Psoas muscle (tissue), 8 donors: ENCODE measurements at places on chromosomes 12 and 14.

- no peak for DNase-seq
Observed at GRCh38 chr14:89165189-89166181, 251.5 kb downstream of the FOXN3 start.

DNA sequence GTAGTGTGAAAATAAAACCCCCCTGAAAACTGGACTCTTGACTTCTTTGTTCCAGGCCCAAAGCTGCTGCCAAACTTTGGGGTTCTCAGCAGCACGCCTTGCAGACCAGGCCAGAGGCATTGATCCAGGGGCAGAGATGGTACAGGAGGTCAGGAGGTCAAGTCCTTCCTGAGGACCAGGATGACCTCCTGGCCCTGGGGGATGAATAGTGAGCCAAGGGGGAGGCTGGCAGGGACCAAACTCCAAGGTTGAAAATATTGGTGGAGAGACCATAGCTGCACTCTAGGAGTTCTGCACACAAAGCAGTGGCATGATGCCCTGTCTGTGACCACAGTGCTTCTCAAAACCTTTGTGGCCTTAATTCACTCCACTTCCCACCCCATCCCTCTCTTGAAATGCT, 12.1 kb downstream of the SLC10A1 start:
- DNase-seq = no peak

DNA sequence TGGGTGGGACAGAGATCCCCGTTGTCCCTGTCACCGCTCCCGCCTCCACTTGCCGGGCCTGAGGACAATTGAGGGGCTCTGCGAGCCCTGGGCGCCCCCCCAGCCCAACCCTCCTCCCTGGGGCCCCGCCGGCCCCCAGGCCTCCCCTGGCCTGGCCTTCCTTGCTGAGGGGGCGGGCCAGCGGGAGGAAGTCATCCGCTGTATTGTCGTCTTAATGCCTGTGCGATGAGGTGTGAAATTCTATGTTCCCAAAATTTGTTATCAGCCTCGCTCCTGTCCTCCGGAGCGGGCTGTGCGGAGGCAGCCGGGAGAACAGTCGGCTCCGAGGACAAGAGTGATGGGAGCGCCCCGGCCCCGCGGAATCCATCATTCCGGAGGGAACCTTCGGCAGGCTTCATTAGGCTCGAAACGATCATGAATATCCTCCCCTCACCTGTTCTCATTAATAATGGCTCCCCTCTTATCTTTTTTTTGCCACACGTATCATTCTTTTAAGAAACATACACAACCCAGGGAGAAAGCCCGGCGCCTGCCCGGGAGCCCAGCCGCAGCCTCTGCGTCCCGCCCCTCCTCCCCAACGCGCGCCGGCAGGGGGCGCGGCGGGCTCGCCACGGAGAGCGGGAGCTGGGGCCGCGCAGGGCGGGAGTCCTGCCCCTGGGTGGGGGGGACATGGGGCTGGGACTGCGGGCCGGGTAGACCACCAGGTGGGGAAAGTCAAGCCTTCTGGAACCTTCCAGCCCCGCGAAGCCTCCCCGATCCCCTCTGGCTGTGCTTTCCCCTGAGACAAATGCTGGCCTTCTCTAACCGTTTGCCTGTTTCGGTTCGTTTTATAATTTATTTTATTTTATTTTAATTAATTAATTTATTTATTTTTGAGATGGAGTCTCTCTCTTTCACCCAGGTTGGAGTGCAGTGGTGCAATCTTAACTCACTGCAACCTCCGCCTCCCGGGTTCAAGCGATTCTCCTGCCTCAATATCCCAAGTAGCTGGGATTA, 17.1 kb upstream of the DLK1 start:
- no peak for DNase-seq

- DNase-seq = no peak
Observed at GRCh38 chr14:52740751-52741150, 10.8 kb downstream of the STYX start.

- DNase-seq = no peak
Observed at GRCh38 chr12:22014041-22014782, 31.8 kb upstream of the CMAS start.

DNA sequence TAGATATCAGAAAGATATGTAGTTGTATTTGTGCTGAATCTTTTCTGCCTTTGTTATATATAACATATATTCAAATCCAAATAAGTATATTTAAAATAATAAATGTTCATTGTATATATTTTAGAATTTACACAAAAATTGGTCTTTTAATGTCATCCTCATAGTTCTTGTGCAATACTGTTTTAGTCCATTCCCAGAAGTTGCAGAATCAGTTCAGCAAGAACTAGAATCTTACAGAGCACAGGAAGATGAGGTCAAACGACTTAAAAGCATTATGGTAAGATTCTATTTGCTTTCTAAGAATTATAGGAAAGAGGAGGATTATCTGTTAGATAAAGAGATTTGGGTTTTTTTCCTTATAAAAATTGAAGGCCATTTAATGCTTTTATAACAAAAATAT, 51.0 kb downstream of the SCFD1 start:
- DNase-seq = no peak

- no peak for DNase-seq
Observed at GRCh38 chr12:44465139-44465538, 411.0 kb downstream of the NELL2 start.

DNA sequence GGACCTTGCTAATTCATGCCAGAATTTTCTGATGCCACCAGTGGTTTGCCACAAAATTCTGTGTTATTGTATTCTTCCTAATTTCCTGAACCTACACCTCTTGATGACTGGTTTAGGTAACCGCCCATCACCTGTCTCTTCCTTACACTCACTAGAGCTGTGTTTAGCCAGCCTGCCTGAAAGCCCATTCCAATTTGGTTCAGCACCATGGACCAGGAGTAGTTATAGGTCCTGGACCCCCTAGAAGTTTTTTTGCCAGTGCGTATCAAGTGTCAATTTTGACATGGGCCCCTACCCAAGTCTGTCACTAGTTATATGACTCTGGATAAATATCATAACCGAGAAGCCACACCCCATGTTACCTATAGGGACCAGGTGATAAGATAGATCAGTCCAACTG, 94.0 kb upstream of the NAP1L1 start:
- DNase-seq = no peak

GRCh38 chr12:122096591-122097149, 18.1 kb downstream of the MLXIP start:
- DNase-seq = peak; percentile 66

DNA sequence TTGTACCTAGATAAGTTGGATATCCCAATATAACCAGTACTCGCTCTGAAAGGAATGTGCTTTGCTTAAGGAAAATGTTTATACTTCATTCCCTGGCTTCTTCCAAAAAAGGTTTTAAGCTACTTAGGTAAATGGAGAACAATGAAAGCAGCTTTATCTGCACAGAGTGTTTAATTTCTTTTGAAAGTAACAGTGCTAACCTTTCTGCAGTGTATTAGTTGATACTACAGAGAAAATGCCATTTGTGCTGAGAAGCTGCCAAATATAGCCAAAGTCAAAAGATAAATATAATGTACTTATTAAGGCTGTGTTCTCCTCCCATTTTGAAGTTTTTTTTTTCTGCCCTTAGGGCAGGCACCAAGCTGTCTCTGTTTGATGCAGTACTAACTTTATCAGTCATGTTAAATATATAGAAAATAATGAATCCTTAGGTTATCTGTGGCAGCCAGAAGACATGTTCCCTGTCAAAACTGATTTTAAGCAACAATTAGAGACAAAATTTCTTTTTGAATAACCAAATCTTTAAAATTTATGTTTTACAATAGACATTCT, 145.4 kb upstream of the KITLG start:
- DNase-seq = no peak

DNA sequence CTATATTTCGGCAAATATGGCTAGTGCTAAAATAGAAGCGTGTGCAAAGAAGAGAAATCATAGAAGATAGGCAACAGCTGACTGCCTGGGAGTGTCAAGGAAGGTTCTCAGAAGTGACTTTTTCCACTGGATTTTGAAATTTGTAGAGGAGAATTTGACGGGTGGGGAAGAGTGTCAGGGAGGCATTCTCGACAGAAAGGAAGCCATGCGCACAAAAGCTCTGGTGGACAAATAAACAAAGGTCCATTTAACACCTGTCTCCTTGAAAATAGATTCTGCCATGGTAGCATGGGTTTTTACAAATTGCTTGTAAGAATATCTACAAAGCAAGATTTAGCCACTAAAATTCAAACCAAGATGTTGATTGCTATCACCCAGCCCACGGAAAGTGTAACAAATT, 1081.5 kb downstream of the GALC start:
- DNase-seq = no peak

- no peak for DNase-seq
Observed at GRCh38 chr12:110314308-110314707, 33.3 kb downstream of the ATP2A2 start.

DNA sequence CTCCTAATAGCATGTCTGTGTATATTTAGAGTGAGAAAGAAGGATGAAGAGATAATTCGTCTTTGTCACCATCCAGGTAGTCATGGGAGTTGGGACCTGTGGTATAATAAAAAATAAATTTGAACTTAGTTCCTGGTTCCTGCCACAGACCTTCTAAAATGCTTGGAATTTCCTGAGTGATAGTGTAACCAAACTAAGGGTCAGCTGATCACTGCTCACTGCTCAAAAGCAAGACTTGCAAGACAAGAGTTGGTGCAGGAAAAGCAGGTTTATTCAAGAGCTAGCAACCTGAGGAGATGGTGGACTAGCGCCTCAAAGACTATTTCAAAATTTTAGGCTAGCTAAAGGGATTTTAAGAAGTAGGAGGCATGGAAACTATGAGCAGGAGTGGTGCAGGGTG, 19.1 kb downstream of the ANG start:
- DNase-seq = no peak
